ENCODE measurements at places on chromosomes 5 and 9. TPM values are rescaled to one million over a fixed set of nuclear protein-coding genes. Genes with fewer than 3 reads are reported as not detected.
A peak's percentile ranks its signal among the peaks of the same experiment; 100 is the strongest.

DNA sequence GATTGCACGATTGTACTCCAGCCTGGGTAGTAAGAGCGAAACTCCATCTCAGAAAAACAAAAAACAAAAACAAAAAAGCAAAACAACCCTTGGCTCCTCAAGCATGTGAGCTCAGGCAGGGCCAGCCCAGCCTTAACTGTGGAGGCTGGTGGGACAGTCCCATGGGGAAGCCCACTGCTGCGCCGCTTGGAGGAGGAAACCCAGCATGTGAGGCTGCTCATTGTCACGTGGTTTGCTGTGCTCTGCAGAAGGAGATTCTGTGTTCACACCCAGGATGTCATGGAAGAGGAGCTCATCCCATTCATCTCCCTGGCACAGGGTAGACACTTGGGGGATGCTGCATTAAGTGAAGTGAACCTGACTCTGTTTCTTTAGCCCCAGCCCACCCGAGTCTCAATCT lies 4.0 kb downstream of the ZBED3 start:
- no peak for DNase-seq
- H3K27ac ChIP-seq: no peak overlapping the region
- peaks cover 13% of the 10 kb centered on the region for H3K4me1 ChIP-seq
- H3K4me3 ChIP-seq: no peak overlapping the region
- no peaks in the 10 kb centered on the region for H3K36me3 ChIP-seq

- no peak overlapping the region for H3K4me3 ChIP-seq
- H3K27ac ChIP-seq: no peak overlapping the region
- peaks cover 2% of the 10 kb centered on the region for H3K4me1 ChIP-seq
- DNase-seq: no peak
Measured at GRCh38 chr9:95120781-95121370, 196.6 kb downstream of the FANCC start.

- H3K4me1 ChIP-seq: no peaks in the 10 kb centered on the region
- DNase-seq: no peak
- no peaks in the 10 kb centered on the region for H3K36me3 ChIP-seq
- no peak overlapping the region for H3K4me3 ChIP-seq
- H3K27ac ChIP-seq: no peak overlapping the region
Measured at GRCh38 chr5:109929911-109930310, 240.2 kb downstream of the MAN2A1 start.

- peaks cover 24% of the 10 kb centered on the region for H3K27me3 ChIP-seq
- no peak for DNase-seq
- no peak overlapping the region for H3K4me3 ChIP-seq
- H3K36me3 ChIP-seq: no peaks in the 10 kb centered on the region
- H3K4me1 ChIP-seq: no peaks in the 10 kb centered on the region
Measured at GRCh38 chr9:7259544-7260241, 501.9 kb downstream of the KDM4C start.

DNA sequence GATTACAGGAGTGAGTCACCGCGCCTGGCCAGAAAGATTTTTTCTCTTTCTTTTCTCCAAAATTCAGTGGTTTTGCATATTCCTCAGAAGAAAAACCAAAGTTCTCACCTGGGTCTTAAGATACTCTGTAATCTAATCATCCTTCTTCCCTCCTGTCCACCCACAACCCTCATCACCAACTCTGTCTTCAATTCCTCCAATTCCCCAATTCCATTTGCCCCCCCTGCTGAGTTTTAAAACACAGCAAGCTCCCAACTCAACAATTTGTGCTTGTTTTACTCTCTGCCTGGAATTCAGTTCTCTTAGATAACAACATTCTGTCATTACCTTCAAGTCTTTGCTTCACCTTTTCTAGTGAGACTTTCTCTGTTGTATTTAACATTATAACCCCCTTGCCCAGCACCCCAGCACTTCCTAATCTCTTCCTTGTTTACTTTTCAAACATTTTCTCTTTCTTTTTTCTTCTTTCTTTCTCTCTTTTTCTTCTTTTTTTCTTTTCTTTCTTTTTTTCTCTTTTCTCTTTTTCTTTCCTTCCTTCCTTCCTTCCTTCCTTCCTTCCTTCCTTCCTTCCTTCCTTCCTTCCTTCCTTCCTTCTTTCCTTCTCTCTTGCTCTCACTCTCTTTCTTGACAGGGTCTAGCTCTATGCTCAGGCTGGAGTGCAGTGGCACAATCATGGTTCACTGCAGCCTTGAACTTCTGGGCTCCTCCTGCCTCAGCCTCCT lies 7.8 kb downstream of the TEX48 start:
- H3K27ac ChIP-seq: no peak overlapping the region
- peaks cover 16% of the 10 kb centered on the region for H3K4me1 ChIP-seq
- peaks cover 15% of the 10 kb centered on the region for H3K27me3 ChIP-seq
- peaks cover 3% of the 10 kb centered on the region for H3K36me3 ChIP-seq

- no peaks in the 10 kb centered on the region for H3K36me3 ChIP-seq
- H3K4me1 ChIP-seq: no peaks in the 10 kb centered on the region
- no peak overlapping the region for H3K27ac ChIP-seq
- no peaks in the 10 kb centered on the region for H3K27me3 ChIP-seq
- DNase-seq: no peak
- no peak overlapping the region for H3K4me3 ChIP-seq
Measured at GRCh38 chr5:167280111-167280510, 1011.3 kb upstream of the WWC1 start.

DNA sequence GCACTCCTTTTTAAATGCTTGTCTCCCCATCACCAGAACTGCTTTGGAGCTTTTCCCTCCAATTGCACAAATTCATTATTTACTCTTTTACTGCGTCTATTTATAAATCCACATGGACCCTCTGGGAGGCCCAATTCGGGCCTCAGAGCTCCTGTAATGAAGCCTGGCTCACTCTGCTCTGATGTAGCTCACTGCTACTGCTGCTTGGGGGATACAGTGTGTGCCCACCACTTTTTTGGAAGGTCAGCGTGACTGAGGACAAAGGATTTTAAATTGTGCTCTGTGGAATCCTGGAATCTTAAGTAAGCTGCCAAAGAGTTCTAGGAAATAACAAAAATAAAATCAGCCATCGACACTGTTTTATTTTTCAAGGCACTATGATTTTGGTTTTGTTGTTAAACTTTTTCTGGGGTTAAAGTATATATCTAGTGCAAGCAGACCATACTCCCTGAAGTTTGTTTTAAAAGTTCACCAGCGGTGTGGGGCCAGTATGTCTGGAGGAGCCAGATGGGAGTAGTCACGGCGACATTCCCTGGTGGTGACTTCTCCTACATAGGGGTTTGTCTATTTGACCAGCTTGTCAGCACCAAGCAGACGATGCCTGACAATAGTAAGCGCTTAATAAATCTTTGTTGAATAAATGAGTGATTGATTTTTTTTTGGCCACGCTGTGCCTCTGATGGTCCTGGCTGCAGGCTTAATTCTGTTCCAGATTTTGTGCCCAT lies 142.8 kb downstream of the TMEM38B start:
- peaks cover 2% of the 10 kb centered on the region for H3K27me3 ChIP-seq
- DNase-seq: no peak
- H3K4me3 ChIP-seq: no peak overlapping the region
- H3K4me1 ChIP-seq: no peaks in the 10 kb centered on the region

GRCh38 chr5:95836544-95836943 lies 14.0 kb upstream of the GLRX start:
- no peaks in the 10 kb centered on the region for H3K36me3 ChIP-seq
- DNase-seq: no peak
- H3K4me3 ChIP-seq: peak overlapping the region; percentile 18
- H3K4me1 ChIP-seq: peaks cover 47% of the 10 kb centered on the region

- no peaks in the 10 kb centered on the region for H3K4me1 ChIP-seq
- H3K36me3 ChIP-seq: no peaks in the 10 kb centered on the region
- no peak overlapping the region for H3K4me3 ChIP-seq
- no peak overlapping the region for H3K27ac ChIP-seq
- H3K27me3 ChIP-seq: peaks cover 6% of the 10 kb centered on the region
Measured at GRCh38 chr9:134863941-134864820, 16.4 kb upstream of the FCN2 start.

DNA sequence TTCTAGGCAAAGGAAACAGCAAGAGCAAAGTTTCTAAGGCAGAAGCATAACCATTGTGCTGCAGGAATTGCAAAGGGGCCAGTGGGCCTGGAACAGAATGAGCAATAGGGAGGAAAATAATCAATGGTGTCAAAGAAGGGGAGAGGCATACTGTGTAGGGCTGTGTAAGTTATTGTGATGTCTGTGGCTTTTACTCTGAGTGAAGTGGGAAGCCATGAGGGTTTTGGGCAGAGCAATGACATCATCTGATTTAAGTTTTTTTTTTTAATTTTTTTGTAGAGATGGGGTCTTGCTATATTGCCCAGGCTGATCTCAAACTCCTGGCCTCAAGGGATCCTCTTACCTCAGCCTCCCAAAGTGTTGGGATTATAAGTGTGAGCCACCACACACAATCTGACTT lies 64.6 kb upstream of the PPP2CA start:
- no peaks in the 10 kb centered on the region for H3K4me1 ChIP-seq
- DNase-seq: no peak
- H3K27ac ChIP-seq: no peak overlapping the region
- H3K27me3 ChIP-seq: peaks cover 26% of the 10 kb centered on the region
- no peak overlapping the region for H3K4me3 ChIP-seq
- H3K36me3 ChIP-seq: no peaks in the 10 kb centered on the region

DNA sequence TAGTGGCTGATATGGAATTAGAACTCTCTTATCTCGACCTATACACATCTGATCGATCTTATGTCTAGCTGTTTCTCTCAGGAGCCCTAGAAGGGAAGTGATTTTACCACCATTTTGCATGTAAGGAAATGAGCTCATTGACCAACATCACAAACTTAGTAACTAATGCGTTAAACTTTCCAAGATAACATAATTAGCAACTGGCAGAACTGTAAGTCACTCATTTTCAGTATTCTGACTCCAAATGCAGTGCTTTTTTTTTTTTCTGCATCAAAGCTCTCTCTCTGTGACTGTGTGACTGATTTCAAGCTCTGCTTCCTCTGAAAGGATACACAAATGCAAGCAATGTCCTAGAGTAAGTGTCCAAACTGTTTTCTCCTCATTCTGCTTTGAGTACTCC lies 68.1 kb upstream of the FBXL7 start:
- H3K27ac ChIP-seq: no peak overlapping the region
- H3K27me3 ChIP-seq: no peaks in the 10 kb centered on the region
- no peak overlapping the region for H3K4me3 ChIP-seq
- H3K4me1 ChIP-seq: no peaks in the 10 kb centered on the region
- no peak for DNase-seq

DNA sequence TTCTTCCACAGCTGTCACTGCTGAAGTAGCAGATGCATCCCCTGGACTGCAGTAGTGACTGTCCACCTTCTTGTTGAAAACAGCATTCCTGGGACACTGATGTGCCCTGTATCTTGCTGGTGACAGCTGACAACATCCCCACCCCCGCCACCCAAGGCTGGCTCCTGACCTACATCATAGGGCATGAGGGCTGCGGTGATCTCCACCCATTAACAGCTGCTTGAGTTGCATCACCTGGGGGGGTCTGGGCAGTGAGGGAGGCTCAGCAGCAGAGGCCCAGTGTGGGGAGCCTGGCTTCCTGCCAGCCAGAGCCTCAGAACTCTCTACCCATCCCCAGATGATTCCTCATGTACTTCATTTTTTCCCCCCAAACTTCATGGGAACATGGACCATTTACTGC lies 4.1 kb downstream of the PRUNE2 start:
- H3K4me1 ChIP-seq: no peaks in the 10 kb centered on the region
- H3K4me3 ChIP-seq: no peak overlapping the region
- no peak for DNase-seq
- H3K27me3 ChIP-seq: peaks cover 33% of the 10 kb centered on the region
- H3K27ac ChIP-seq: no peak overlapping the region

- no peaks in the 10 kb centered on the region for H3K4me1 ChIP-seq
- no peaks in the 10 kb centered on the region for H3K36me3 ChIP-seq
- H3K27me3 ChIP-seq: peaks cover 18% of the 10 kb centered on the region
- no peak overlapping the region for H3K4me3 ChIP-seq
Measured at GRCh38 chr9:132234535-132234934, 72.7 kb downstream of the NTNG2 start.

DNA sequence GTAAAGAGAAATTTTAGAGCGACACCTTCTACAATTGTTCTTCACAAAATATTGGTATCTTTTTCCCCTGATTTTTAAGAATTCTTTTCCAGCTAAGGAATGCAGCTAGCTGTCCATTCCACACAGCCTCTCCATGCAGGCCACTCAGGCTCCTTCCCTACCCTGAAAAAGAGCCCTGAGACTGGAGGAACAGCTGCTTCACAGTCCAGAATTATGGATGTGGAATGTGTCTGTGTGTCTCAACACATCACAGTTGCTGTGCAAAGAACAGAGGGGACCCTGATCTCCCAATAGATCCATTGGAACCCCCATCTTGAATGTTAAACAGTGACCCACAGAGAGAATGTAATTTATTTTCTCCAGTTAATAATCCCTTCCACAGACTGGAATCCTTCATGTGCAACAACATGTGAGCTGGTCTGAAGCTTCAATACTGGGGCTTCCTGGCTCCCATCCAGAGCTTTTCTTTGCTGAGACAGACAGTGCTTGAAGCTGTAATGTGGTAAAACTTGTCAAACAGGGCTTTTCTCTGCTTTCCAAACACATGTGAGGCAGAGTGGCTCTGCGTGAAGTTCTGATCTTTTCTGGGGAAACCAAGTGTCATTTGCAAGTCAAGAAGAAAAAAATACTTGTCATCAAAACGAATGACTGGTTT lies 53.3 kb upstream of the SMC5 start:
- H3K27ac ChIP-seq: no peak overlapping the region
- H3K27me3 ChIP-seq: no peaks in the 10 kb centered on the region
- no peaks in the 10 kb centered on the region for H3K4me1 ChIP-seq
- no peak overlapping the region for H3K4me3 ChIP-seq
- H3K36me3 ChIP-seq: no peaks in the 10 kb centered on the region
- no peak for DNase-seq

DNA sequence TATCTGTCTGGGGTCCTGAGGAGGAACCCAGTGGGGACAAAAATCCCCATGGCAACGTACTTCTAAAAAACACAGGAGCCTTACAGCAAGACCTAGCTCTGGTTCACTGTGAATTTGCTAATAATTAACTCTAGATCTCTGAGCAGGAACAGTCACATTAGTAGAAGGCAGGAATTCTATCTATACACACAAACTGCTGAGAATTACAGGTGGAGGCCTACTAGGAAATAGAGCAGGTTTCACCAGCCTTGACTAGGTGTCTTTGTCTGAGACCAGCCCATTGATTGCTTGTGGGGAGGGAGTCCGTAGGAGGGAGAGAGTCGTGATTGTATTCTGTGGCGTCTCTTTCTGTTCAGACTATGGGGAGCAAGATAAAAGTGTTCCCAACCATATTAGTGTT lies 44.8 kb downstream of the PRLR start:
- H3K4me1 ChIP-seq: no peaks in the 10 kb centered on the region
- H3K4me3 ChIP-seq: no peak overlapping the region
- no peaks in the 10 kb centered on the region for H3K36me3 ChIP-seq
- peaks cover 5% of the 10 kb centered on the region for H3K27me3 ChIP-seq
- no peak overlapping the region for H3K27ac ChIP-seq
- DNase-seq: no peak

The PCDHA9 gene
- not detected for total RNA-seq

The GDNF gene
- total RNA-seq: not detected

The CDX1 gene
- not detected for total RNA-seq

The OTULINL gene
- total RNA-seq: 34.6 TPM

The TMEFF1 gene
- total RNA-seq: not detected

The FBP1 gene
- total RNA-seq: 0.40 TPM
